ENCODE measurements at places on chromosomes 7 and 10.

- DNase-seq, result no peak
These were observed at the start of gene SRGN for GRCh38 chr10:69087590-69088470. Gene SRGN, plus strand, starts transcription at chr10:69088103. Its CDS starts 55 bp downstream, at chr10:69088158.

- no peak for DNase-seq
These were observed 81.0 kb upstream of the GNA12 start for GRCh38 chr7:2924866-2925840.

DNA sequence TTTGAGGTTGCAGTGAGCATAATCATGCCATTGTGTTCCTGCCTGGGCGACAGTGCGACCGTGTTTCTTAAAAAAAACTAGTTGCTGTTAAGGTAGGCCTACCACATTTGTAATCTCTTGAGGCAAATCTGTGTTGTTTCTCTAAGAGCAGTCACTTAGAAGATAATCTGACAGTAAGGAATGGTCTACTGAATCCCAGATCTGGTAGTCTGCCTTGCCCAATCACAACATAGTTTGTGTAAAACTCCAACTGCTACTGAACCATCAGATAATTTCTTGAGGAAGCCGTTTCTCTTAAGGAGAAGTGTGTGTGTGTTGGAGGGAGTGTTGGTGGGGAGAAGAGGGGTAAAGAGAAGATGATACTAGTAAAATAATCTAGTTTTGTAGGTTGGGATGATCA is 5.0 kb downstream of the NRF1 start:
- no peak for DNase-seq

DNA sequence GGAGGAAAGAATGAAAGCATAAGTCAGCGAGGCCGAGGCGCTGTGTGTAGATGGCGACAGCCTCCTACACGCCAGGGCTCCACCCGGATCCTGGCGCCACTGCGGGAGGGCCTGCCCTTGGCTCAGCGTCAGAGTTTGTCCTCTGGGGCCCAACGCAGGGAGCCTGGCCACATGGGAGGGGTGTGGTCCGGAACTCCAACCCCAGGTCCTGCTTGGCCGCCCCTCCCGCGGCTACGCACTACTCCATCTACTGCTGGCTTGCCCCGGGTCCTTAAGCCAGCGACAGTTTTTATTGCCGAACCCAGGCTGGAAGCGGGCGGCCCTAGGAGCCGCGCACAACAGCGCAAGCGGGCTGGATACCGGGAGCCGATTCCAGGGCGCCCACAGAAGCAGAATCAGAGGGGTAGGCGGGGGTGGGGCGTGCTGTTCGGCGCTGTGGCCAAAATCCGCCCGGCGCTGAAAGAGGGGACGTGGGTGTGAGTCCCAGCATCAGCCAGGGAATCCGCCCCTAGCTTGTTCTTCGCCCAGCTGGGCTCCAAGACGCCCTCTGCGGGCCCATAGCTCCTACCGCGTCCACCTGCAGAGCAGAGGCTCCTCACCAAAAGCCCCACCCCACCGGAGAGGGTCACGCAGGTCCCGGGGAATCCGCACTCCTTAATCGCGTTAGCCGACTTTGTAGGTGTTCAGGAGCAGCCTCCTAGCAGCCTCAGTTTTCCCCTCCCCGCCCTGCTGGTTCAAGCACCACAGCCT is 4.5 kb downstream of the KAZALD1 start:
- peak; percentile 92 for DNase-seq

- DNase-seq, result no peak
These were observed 619.3 kb upstream of the ADARB2 start for GRCh38 chr10:2356670-2357069.

DNA sequence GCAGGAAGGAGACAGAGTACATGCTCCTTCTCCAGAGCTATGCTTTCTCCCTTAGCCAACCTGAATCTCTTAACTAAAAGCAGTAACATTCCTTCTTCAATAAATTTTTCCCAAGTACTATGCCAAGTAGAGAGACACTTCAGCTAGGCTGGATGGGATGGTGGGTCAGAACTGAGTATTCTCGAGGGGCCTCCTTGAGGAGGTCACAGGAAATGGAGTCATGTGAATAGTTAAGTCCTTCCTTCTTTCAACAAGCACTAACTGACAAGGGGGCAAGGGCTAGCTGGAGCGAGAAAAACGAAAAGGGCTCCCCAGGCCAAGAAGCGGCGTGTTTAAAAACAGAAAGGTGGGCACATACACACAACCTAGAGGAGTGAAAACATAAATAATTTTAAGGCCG is 5.5 kb downstream of the RSU1 start:
- no peak for DNase-seq

GRCh38 chr7:47404010-47404409 is 177.9 kb downstream of the TNS3 start:
- no peak for DNase-seq

DNA sequence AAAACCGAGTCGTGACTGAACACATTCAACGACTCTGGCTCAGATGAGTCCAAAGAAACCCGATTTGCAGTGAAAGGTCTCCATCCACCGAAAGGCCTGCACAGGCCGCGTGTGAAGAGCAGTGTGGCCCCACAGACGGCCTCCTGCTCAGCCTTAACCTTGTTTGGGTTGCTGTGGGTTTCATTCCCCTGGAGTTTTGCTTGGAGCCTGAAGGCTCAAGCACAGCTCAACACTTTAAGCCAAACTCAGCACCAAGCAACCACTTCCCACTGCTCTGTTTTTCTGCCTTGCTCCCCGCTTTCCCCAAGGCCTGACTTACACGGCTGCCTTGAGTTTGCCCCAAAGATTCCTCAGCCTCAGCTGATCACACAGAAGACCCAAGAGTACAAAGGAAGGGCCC is 398.2 kb upstream of the NFE2L3 start:
- DNase-seq, result no peak

DNA sequence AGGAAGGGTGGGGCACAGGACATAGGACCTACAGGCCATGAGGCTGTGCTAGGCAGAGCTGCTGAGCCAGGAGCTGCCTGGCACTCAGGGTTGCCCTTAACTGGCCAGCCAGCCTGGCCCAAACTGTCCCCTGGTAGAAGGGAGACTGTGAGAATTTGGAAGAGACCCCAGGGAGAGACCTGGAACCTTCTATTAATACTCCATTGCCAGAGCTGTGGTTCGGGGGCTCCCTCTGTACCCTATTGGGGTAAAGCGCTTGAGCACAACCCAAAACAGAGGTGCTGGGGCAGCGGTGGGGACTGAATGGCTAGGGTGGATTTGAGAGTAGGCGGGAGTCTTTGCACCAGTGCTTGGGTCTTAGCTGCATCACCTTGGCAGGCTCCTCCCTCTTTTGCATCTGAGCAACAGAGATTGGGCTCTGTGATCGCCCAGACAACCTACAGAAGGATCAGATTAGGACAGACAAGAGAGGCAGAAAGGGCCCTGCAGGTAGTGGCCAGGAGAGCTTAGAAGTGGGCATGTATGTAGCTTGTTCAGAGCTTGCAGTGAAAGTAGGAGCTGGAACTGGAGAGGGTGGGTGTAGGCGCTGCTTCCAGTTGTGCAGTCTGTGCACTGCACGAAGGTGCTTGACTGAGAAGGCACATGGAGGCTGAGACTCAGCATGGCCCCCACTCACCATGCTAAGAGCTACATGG is 53.3 kb downstream of the ADCYAP1R1 start:
- DNase-seq, result no peak

DNA sequence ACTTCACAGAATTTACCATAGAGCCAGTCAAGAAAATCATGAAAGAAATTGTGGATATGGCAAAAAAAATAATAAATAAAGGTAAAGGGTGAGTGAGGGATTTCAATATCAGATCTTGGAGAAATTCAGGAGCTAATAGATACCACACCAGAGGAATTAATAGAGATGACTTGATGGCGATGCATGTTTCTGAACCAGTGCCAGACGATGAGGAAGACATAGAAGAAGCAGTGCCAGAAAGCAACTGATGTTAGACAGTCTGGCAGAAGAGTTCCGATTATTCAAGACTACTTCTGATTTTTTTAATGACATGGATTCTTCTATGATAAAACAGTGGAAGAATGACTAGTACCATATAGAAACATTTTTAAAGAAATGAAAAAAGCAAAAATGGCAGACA is 314.7 kb downstream of the BICC1 start:
- DNase-seq, result no peak

GRCh38 chr10:71638064-71638821 is 81.3 kb downstream of the C10orf105 start:
- no peak for DNase-seq

Data from RKO (cell line).